Erythroblast (primary cell): ENCODE measurements at places on chromosomes 1 and 21.
A peak's percentile ranks its signal among the peaks of the same experiment; 100 is the strongest.

DNA sequence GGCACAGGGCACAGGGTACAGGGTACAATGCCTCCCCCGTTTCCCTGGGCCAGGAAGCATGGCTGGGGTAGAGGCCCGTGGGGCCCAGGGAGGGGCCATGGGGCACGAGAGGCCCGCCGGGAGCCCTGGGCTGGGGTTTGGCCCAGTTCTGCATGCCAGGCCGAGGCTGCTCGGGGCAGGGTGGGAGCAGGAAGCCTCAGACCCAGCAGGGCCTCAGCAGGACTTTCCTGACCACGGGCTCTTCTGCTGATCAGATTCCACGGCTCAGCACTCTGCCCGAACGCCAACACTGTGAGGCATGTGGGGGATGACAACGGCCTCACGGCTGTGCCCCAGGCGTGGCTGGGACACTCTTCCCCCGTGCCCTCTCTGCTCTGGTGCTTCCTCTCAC, 104.3 kb downstream of the NPHP4 start:
- DNase-seq, result no peak

GRCh38 chr1:17542645-17543044, 3.1 kb downstream of the ARHGEF10L start:
- no peak for DNase-seq

- DNase-seq, result no peak
Measured at GRCh38 chr1:8752411-8752810, 65.0 kb downstream of the RERE start.

- DNase-seq, result no peak
Measured at GRCh38 chr21:26112975-26113374, 57.6 kb downstream of the APP start.

DNA sequence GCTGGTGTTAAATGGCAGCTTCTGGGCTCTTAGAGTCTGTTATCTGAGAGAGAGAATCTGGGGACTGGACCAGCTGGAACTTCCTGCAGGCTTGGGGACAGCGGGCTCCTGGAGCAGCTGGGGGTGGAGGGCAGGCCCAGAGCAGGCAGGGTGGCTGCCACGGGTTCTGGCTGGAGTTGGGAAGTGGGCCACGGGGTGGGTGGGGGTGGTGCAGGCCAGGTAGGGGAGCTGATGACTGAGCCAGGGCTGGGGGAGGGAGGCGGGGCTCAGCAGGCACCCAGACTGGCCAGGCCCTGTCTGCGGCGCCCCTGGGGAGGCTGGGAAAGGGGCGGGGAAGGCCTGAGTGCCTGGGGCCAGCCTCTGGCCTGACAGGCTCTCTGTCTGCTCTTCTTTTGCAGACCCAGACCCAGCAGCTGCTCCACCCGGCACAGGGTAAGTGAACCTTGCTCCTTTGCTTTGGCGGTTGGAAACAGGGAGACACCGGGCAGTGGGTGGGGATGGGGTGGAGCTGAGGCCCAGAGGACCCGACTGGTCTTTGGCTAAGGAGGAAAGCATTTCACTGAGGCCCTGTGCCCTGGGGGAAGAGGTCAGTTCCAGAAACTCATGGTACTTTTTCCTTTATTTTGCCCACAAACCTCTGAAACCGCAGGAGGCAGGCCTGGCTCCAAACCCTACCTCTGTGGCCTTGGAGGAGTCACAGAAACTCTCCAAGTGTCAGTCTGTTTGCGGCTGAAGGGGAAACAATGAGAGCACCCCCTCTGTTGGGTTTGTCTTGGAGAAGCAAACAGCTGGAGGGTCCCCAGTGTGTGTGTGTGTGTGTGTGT, 48.8 kb downstream of the ARHGEF10L start:
- DNase-seq, result no peak

DNA sequence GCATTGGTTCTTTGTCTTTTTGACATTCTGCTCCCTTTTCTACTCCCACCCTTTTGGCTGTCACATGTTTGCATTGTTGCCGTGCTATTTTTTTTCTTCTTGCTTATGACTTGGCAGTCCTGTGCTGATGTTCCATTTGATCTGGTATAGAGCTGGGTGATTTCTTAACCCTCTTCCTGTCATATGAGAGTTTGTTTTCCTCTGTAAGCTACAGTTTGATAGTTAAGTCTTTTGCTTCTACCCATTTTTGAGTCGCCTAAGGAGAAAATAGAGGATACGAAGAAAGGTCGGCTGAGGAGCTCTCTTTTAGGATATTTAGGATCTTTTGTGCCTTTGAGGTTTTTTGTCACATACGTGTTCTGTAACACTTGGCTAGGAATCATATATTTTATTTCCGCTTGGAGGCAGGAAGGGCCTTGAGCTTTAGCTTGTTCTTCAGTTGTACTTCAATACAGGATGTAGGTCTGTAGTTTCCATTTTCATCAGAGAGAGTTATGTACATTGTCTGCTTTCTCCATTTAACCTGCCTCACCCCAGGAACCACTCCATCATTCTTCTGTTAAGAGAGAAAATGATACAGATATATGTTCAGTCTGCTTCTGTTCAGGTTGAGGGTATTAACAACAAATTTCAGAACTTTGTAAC, 150.7 kb downstream of the BACH1 start:
- no peak for DNase-seq

DNA sequence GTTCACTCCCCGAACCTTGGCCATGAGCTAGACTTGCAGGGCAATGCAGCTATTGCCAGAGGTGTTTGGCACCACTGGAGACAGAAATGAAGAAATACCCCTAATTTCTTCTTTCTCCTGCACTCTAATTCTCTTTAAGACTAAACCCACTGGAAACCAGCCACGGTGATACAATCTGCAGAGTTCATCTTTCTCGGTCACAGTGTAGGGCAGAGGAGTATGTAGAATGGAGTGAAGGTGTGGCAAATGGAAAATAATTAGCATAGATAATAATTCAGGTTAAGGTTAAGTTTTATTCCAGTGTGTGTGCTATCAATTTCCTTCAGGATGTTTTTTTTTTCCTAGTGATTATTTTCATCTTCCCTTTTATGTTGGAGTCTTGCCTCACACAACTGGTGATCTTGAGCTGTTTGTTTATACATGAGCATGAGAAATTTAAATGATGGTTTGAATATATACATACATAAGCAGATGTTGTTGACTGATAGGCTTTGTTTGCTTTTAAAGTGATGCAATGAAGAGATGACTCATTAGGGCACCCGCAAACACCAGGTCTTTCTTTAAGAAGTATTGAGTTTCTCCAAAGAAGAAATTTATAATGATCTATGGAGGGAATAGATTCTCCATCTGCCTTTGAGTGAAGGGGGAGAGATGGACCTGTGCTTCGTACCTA, 81.9 kb downstream of the SPATA17 start:
- DNase-seq, result no peak

DNA sequence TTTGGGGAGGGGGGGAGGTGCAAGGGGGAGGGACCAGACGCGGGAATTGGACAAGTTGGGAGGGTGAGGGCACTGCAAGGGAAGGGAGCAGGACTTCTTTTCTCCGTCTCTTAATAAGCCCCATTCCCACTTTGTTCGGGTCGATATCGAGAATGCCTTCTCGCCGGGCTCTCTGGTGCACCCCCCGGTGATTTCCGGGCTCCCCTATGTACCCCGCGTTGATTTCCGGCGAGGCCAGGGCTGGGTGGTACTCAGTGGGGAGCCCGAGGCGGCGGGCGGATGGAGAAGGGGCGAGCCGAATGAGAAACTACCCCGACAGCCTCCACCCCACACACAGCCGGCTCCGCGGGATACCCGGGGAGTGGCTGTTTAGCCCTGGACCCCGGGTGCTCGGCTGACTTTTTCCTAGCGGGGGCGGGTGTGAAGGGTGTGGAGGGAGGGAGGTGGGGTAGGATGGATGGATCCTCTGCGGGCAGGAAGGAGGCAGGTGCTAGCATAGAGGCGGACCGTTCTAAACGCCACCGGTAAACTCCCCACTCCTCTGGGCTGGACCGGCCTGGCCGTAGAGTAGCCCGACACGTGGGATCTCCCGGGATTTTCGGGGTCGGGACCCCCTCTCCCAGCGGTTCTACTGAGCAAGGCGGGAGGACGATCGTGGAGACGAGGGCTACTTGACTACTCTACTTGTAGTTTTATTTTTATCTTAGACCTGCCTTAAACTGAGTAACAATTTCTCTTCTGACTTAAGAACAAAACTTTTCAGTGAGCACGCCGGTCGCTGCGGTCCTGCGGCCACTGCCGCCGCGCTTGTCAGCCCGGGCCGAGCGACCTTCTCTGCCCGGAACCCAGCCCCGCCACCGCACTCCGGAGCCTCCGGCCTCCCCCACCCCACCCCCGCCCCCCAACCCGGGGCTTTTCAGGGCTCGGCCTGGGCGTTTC, 1.0 kb downstream of the RNF220 start:
- DNase-seq, result peak; percentile 23

GRCh38 chr1:117210831-117211261, at the start of gene VTCN1:
Gene VTCN1 (minus strand): TSS chr1:117210927. CDS start chr1:117210855, 72 bp downstream.
- no peak for DNase-seq

DNA sequence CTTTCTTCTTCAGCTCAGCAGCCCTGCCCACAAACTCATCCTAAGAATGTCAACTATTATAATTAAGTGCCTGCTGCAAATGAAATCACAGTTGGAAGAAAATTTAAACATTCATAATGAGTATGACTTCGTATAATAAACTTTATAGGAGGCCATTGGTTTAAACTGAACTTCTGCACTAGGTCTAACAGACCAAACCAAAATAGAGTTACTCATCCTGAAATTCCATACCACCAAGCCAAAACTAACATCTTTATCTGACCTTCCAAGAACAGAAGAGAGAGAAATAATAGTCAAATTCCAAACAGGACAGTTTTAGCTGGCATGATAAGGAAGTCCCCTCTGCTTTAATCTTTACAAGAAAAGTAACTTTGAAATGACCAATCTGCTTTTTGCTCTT, 472.4 kb upstream of the PRMT6 start:
- no peak for DNase-seq

GRCh38 chr1:243421784-243422183, 165.9 kb downstream of the SDCCAG8 start:
- peak; percentile 8 for DNase-seq

DNA sequence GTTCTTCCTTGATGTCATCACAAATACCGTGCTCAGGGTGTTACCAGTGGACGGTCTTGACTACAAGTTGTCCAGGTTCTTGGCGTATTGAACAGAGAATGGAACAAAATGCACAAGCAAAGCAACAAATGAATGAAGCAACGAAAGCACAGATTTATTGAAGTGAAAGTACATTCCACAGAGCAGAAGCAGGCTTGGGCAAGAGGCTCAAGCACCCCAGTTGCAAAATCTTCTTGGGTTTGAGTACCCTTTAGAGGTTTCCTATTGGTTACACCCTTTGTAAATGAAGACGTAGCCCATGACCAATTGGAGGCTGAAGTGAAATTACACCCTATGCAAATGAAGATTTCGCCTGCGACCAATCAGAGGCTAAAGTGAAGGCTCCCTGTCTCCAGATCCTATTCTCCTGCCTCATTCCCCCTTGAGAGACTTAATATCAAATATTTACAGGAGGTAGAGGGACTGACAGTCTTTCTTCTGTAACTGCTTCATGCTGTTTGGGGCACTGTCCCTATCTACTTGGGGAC, 38.3 kb downstream of the YY1AP1 start:
- DNase-seq, result no peak

GRCh38 chr1:11881749-11882441, 23.1 kb upstream of the NPPB start:
- DNase-seq, result peak; percentile 21

- DNase-seq, result no peak
Measured at GRCh38 chr1:106846656-106847055, 209.8 kb upstream of the PRMT6 start.

DNA sequence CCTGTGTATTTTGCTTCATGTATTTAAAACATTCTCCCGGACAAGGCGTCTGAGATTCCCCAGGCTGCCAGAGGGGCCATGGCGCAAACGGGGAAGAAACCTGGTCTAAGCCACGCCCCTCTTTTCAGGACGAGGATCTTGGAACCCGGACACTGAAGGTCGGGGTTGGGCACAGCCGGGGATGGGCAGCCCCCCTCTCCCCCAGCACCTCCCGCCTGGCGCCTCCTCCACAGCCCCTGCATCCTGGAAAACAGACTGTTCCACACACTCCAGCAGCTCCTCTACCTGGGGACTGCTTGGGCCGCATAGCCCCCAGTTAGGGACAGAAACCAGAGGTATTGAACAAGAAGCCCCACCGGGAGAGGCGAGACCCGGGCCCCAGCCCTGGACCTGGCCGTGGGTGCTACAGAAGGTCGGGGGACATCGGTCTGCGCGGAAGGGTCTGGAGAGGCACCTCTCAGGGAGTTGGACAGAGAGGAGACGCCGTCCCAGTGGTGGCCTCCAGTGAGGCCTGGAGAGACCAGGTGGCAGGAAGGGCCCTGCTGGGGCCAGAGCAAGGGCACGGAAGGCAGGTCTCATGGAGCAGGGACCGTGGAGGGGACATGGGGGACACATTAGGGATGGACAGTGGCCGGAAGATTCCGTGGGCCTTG, 5.4 kb downstream of the TP73 start:
- DNase-seq, result no peak

DNA sequence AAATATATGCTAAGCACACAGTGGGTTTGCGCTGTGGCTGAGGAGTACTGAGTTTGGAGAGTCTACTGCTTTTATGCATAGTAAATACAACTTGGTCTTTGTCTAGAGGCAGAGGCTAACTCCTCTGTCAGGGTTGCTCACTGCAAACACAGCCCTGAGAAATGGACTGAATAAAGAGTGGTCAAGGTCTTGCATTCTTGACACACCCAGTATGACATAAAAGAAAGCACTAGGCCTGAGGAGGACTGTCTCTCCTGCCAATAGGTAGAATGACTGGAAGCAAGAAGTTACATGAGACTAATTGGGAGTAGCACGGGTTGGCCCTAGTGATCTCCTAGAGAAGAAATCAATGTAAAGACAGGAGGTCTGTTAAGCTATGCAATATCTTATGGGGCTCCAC, 367.2 kb upstream of the B3GALT2 start:
- no peak for DNase-seq

- DNase-seq, result no peak
Measured at GRCh38 chr1:17245816-17246325, 3.0 kb upstream of the PADI3 start.

DNA sequence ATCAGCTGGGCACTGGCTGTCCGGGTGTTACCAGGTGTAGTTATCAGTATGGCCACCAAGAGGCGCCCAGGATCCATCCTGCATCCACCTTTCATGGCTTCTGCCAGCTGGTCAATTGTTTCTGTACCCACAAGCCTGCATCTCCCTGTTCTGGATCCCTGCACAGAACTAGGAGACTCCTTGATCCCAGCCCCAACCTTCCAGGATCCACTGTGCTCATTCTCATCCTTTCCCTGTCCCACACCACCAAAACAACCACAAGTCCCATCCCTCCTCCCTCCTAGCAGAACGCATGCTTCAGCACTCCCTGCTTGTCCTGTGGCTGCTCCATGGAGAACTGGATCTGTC, 27.2 kb upstream of the FOXE3 start:
- DNase-seq, result peak; percentile 66

DNA sequence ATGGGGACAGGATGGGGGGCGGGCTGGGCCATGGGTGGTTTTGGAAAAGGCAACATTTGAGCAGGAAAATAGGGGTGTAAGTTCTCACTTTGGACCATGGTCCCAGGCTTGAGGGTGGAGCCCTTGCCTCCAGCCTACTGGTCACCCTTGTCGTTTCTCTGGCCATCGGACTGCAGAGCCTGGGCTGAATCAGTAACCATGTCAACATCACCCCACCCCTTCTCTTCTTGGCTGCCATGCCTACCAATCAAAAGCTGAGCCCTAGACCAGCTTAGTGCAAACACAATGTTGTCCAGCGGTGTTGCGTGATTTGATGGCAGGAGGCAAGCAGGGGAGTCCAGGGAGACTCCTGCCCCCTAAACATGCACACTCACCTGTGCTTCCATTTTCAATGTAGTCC, 231.0 kb upstream of the KAZN start:
- DNase-seq, result no peak
